ENCODE measurements at places on chromosomes 6 and 20.

DNA sequence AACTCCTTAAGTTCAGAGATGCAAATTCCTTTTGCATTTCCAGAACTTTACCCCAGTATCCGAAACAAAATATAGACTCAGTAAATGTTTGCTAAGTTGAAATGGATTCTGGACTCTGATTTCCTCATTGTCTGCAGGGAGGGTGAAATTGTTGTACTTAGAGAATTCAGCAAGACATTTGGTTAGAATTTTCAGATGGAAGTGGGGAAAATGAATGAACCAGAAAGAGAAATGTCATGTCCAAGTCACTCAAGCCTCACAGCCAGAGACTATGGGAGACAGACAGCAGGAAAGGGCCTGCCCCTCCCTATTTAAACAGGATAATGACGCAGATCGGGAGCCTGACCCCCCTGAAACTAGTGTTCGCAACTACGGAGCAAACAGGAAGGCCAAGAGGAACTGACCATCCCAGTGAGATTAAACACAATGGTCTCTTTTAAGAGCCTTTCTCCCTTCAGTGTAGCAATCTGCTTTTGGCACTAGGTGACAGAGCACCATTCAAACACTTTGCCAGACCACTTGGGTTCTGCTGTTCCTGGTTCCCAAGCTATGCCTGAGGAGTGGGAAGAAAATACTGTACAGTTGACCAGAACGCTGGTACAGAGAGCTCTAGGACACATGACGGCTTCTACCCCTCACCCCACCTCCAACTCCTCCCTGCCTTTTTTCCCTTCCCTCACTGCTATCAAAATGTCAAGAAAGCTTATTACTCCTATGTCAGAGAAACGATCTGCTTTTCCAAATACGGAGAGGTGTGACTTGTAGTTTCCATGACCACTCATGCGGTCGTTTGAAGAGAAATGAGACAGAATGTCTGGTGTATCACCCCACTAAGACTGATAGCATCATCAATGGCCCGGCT is 13.7 kb downstream of the NEDD9 start:
- peak; percentile 50 for DNase-seq

GRCh38 chr6:13285705-13286104 is 42.6 kb downstream of the TBC1D7 start:
- DNase-seq, result no peak

DNA sequence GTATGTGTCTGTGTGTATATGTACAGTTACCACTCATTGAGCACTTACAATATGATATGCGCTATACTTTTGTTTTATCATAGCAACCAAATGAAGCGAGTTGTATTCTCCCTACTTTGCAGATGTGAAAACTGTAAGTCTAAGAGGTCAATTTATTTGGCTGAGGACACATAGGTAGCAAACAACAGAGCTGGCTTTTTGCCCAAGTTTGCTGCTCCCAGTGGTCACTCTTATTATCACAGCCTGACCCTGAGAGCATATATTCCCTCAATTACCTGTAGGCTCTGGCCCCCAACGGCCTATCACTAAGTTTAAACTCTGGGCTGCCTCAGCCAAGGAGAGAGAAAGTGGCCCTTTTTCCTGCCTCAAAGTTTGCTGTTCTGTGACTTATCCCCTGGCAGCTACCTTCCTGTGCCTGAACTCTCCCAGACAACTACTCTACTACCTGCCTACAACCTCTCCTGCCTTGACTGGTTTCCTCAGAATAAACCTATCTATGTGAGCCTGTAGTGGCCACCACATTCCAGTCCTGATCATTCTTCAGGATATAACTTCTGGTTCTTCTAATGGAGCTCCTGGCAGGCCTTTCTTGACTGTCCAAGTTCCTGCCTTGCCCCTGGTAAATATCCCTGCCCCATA is 221.8 kb downstream of the FRK start:
- peak; percentile 28 for DNase-seq

- DNase-seq, result no peak
These were observed 1104.6 kb upstream of the MAP3K7 start for GRCh38 chr6:91691449-91691848.

- DNase-seq, result no peak
These were observed 26.7 kb upstream of the TMEM14A start for GRCh38 chr6:52644253-52644652.

GRCh38 chr6:109782491-109782999 is 91.4 kb downstream of the FIG4 start:
- DNase-seq, result no peak

DNA sequence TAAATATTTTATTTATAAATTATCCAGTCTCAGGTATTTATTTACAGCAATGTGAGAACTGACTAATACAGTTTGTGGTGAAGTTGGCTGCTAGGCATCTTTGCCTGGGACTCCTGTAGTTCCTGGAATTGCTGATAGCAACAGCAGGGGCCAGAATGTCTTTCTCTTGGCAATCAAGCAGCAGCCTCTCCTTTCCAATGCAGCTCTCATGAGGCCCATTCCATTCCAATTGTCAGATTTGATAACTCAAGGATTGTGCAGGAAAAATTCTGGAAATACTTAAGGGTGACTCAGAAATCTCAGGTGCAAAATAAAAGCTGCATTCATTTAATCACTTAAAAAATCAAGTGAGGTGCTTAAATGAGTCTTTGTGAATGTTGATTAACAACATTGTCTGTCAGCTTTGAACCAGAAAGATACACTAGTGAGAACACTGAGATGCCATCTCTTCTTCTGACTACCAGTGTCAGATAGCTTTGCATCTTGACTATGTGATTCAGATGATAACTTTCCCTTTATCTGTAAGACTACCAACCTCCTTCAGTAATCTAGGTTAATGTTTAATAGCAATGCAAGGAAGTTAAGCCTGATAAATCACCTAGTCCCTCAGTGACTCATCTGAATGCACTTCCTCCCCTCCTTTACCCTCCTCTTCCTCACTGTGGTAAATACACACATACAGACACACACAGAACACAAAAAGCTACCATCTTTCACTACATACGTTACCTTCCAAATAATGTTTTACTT is 32.1 kb upstream of the COL21A1 start:
- DNase-seq, result no peak

- DNase-seq, result no peak
These were observed 79.6 kb downstream of the BCKDHB start for GRCh38 chr6:80186082-80186481.

GRCh38 chr6:81962198-81962597 is 209.7 kb upstream of the TENT5A start:
- no peak for DNase-seq

DNA sequence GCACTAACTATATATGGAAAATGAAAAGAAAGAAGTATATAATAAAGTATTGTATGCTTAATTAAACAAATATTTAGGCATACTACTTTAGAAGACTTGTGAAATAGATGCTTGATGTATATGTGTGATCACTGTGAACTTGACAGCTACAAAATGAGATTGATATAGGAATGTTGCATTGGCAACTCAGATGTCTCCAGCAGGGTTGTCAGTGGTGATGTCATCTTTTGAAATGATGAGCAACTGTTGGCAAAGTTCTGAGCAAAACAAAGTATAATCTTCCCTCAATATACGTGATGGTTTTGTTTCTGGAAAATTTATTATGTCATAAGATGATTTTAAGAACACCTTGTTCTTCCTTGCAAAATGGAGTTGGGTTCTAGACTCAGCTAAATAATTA is 133.8 kb downstream of the ARID1B start:
- no peak for DNase-seq

GRCh38 chr6:106608080-106608668 is 21.1 kb downstream of the RTN4IP1 start:
- no peak for DNase-seq

DNA sequence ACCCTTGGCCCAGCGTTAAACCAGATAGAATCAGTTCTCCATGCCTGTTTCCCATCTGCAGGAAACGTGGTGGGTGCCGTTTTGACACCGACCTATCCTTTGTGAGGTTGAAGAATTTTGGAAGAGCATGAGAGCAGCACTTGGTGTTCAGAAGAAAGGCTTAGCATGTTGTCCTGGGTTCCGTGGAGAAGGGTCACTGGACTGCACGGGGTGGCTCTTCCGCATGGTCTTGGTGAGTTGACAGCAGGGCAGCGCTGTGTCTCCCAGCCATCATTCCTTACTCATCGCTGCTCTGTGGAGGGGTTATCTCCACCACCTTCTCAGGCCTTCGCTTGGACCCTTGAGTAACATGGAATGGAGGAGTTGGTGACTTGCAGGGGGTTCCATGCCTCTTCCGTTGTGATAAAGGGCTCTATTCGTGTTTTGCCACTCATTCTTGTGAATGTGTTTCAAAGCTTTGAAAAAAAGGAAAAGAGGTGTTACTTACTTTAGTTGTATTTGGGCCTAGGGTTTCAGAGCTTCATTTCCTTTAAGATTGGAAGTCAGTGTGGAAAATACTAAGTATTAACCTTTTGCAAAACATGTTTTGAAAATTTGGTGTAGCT is 8.2 kb downstream of the HIVEP1 start:
- no peak for DNase-seq

- no peak for DNase-seq
These were observed 216.5 kb downstream of the ZMYND8 start for GRCh38 chr20:47139934-47140535.

- DNase-seq, result no peak
These were observed 32.1 kb upstream of the TCFL5 start for GRCh38 chr20:62893700-62894099.

- DNase-seq, result no peak
These were observed 139.6 kb downstream of the AIG1 start for GRCh38 chr6:143200167-143200770.

- no peak for DNase-seq
These were observed 21.3 kb upstream of the CEP43 start for GRCh38 chr6:166977621-166978525.

DNA sequence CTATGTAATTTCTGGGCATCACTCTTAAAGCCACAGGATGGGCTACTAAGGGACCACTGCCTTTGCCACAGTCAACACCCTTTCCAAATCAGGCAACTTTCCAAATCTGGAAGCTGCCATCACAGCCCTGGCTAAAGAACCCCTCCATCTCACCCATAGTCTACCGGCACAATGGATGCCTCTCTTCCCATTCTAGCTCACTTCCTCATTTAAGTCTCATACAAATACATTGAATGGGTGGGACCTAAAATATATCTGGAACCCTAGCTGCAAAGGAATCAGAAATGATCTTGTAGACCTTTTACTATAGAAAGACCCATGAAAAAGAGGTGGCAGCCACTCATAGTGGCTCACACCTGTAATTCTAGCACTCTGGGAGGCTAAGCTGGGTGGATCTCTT is 3.3 kb upstream of the TREML4 start:
- no peak for DNase-seq

- no peak for DNase-seq
These were observed 683.7 kb downstream of the EPM2A start for GRCh38 chr6:145051661-145052060.

GRCh38 chr20:1209447-1210387 is 6.5 kb downstream of the C20orf202 start:
- DNase-seq, result no peak

DNA sequence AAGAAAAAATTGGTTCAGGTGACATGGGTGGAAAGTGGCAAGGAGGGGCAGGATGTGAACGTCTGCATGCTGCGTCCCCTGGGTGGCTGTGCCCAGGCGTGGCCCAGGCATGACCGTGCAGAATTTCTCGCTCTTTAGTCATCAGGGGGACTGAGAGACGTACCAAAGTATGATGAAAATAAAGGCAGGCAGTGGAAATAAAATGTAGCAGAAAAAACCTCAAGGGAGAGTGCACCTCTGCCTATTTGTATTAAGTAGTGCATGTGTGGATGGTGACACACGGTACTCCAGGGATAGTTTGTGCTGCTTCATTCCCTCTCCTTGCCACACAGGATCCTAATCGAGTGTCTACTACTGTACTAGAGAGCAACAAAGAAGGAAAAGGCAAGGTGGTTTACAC is 81.1 kb downstream of the ATP9A start:
- DNase-seq, result no peak

DNA sequence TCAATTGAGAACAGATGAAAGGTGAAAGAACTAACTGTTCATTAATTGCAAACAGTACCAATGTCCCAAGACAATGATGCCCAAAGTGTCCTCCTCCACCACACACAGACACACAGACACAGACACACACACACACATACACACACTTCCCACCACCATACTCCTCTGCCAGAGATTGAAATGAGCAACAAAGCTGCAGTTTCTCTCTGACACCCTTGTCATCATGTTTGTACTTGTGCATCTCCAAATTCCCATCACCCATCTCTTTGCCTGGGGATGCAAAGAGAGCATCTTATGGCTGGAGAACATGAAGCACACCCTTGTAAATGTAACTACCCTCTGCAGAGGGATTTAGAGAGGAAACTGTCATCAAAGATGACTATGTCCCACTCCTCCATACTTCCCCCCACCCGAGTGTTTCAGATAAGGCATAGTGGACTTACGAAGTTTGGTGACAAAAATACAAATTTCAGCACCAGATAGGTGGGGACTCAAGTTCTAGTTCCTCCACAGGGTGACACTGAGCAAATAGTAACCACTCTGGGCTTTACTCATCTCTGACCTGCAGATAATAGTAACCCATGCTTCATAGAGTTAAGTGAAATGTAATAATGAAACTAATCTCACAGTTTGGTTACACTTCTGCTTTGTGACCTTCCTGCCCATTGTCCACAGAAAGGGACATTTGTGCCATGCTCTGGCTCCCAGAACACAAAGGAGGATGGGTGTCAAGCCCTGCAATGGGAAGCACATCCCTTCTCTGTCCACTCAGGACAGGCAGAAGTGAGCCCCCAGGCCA is 8.7 kb downstream of the MAFB start:
- DNase-seq, result no peak

DNA sequence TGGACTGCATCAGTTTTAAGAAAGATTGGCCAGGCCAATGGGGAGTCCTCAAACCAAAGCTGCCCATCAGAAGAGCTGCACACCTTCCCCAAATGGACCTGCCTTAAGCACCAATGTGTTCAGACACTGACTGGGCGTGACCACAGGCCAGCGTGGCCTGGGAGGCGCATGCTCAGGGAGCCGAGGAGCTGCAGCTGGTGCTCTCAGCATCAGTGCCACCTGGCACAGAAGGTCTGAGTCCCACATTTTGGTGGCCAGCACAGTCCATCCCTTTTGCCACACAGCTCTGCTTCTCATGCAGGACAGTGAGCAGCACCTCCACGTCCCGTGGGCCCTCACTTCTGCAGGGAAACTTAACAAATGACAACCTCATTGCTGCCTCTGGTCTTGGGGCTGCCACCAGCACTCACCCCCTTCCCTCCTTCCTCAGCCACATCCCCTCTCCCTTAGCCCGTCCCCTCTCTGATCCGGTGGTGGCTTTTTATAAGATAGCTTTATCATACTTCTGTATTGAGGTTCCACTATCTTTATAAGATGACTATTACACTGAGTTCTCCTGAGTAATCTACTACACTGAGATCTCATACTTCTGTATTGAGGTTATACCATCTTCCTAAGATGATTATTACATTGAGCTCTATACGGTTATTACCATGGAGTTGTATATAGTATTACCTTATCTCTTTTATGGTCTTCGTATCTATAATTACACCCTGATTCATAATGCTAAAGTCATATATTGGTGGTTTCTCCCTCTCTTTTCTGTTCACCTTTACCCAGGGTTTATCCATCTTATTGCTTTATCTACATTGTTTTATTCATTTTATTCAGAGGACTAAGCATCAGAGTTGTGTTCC is 109.1 kb downstream of the TOX2 start:
- no peak for DNase-seq

- DNase-seq, result no peak
These were observed 97.5 kb downstream of the GMDS start for GRCh38 chr6:2147766-2148448.

Data from stimulated activated CD8-positive, alpha-beta memory T cell treated with anti-CD3 and anti-CD28 coated beads, Interleukin-4, amount 100 ng/mL, for 48 hours (primary cell).